ENCODE measurements at places on chromosomes 12 and 14.

DNA sequence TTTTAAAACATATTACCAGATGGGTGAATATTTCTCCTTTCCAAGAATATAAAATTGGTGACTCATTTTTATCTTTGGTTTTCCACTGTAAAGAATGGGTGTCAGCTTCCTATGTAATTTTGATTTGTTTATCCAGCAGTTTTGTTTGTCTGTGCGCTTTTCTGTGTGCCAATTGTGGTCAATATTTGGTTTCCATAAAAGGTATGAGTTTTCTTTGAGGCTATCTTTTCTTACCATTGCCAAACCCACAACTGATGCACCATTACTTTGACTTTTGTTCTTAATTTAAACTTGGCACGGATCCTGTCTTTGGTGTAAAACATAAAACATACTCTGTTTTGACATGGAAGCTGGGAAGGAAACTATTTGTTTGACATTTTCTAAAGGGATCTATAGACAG lies 78.8 kb upstream of the NAV3 start:
- no peak for DNase-seq

DNA sequence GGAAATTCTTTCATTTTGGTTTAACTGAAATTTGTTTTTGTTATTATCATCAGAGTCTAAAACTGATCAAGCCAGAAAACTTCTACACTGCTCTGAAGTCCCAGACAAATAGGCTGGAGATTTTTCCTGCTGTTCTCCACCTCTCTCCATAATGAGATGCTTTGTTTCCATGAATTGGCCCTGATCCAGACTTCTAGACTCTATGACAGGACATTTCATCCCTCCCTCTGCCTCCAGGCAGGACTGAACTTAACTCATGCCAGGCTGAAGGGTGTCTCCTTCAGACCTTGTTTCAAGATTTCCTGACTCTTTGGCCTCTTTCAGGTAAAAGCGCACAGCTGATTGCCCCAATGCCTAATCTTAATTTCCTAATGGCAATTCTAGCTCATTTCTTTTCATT lies 69.1 kb upstream of the HOXC13 start:
- peak; percentile 69 for DNase-seq

GRCh38 chr14:19975291-19975690 lies at the start of gene OR4K15:
OR4K15 (plus strand) TSS chr14:19975591; CDS start chr14:19975591, 0 bp downstream.
- DNase-seq = no peak

GRCh38 chr12:50258167-50258551 lies 25.2 kb downstream of the LIMA1 start:
- no peak for DNase-seq

GRCh38 chr12:81043979-81044740 lies 33.7 kb upstream of the ACSS3 start:
- no peak for DNase-seq

GRCh38 chr14:105999361-106000028 lies 473.1 kb downstream of the TMEM121 start:
- no peak for DNase-seq

DNA sequence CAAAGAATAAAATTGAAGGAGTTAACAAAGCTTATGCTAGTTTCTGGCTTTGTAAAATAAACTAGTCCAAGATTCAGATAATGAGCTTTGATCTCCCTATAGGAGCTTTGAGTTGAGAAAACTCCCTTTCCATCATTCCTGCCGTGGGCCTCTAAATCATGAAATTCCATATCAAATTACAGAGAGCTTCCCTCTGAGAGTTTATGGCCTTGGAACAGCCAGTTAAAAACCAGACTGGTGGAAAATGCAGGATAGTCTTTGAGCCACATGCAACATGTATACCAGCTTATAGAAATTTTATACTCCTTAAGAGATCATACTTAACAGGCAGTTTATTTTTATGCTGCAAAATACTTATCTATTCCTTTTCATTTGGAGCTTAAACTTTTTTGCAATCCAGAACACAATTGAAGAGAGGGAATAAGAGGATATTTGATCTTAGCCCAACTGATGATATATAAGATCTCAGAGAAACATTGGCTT lies 175.8 kb upstream of the ATP2B1 start:
- DNase-seq = no peak

- no peak for DNase-seq
Observed at GRCh38 chr12:30932881-30933280, 6.3 kb downstream of the TSPAN11 start.

- no peak for DNase-seq
Observed at GRCh38 chr12:93698307-93699092, 21.3 kb downstream of the CRADD start.

DNA sequence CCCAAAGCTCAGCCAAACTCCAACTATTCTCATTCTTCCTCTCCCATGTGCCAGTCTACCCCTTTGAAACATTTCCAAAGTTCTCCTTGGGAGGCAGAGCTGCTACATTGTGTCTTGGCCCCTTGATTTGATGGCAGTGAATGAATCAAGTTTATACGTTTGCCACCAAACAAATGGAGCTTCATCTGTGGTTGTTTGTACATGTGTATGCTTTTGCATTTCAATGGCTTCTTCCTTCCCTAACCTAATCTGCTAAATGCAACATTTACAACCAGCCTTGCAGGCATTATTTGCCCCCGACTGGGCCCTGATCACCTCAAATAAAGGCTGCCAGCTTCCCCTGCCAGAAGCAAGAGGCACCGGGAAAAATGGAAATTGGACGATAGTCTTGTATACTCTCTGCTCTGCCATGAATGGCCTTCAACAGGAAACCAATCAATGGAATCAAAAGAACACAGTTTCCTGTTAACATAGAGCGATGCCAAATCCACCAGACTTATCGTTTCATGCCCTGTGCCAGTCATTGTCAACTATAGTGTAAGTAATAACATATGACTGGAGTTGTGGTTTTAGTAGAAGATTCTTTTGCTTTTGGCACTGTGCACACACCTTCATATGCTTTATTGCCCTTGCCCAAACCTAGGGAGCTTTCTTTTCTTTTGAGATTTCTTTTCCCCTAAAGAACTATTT lies 97.8 kb downstream of the TMEM30B start:
- DNase-seq = no peak

GRCh38 chr14:79331830-79332229 lies 879.5 kb downstream of the DIO2 start:
- no peak for DNase-seq

GRCh38 chr14:101019541-101019940 lies 116.0 kb upstream of the RTL1 start:
- DNase-seq = no peak

Data from NCI-H1048 (cell line).